ENCODE measurements at places on chromosomes 4 and X. TPM values are rescaled to one million over a fixed set of nuclear protein-coding genes. Genes with fewer than 3 reads are reported as not detected.

DNA sequence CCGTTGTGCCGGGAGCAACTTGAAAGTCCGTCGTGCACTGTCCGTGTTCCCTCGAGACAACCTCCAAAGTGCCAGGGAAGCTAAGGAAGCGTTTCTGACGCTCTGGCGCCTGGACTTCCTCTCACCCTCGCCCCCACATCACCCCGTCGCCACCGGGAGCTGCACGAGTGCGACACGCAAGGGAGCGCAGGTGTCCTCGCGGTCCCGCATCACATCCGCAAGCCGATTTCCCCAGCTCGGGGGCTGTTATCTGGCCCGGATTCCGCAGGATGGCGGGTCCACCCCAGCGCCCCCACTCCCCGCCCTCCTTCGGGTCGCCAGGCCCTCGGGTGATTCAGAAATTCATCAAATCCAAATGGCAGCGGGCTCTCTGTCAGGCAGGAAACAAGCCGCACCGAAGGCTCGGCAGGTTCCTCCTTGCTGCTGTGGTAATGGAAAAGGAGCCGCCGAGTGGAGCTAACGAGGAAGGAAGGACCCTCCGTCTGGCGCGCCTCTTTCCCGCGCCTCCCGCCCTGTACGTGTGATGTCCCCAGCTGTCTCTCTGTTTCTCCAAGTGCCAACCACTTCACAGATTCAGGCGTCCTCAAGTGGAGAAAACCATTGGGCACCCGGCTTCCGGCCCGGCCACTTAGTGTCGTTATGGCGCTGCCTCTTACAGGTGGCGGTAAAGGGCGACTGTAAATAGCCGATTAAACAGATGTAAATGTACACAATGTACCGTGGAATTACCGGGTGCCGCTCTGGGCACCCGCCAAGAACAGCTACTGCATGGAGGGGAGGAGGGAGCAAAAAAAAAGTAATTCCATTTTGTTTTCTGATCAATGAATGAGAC lies 921 bp upstream of the SETD7 start:
- DNase-seq: peak; percentile 43

GRCh38 chr4:138992676-138993075 lies 22.9 kb upstream of the NOCT start:
- DNase-seq: no peak

Gene USP11
- 33.0 TPM for total RNA-seq

- DNase-seq: no peak
These were observed 47.9 kb upstream of the CD40LG start for GRCh38 chrX:136600059-136600458.

Gene ARHGEF38
- not detected for total RNA-seq

DNA sequence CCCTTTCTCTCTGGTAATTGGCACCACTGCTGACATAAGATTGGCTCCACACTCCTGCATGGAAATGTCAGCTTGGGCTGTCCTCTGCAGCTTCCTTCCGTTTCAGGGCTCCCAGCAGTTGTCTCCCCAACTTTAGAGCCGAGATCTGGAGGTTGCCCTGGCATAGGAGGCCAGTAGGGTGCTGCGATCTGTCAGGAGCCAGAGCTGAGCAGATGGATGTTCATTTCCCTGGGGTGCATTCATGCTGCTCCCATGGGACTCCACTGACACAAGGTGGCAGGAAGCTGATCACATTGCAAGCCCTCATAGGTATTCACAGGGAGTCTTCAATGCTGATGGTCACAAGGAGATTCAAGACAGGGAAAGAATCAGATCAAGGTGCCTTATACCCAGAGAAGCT lies 116.6 kb upstream of the RAI2 start:
- no peak for DNase-seq

DNA sequence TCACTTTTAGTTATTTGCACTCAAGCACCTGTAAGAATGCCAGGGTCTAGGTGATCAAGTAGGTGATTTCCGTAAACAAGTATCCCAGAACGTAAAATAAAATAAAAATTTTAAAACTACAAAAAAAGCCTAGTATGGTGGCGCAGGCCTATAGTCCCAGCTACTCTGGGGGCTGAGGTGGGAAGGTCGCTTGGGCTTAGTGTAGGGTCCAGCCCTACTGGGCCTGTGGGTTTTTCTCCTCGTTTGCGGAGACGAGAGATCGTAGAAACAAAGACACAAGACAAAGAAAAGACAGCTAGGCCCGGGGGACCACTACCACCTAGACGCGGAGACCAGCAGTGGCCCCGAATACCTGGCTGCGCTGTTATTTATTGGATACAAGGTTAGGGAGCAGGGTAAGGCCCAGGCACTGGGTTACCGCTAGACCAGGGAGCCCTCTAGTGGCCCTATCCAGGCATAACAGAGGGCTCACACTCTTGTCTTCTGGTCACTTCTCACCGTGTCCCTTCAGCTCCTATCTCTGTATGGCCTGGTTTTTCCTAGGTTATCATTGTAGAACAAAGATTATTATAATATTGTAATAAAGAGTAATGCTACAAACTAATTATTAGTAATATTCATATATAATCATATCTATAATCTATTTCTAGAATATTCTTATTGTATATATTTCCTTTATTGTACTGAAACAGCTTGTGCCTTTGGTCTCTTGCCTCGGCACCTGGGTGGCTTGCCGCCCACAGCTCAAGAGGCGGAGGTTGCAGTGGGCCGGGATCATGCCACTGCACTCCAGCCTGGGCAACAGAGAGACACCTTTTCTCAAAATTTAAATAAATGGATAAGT lies 38.4 kb downstream of the SAGE1 start:
- peak; percentile 12 for DNase-seq

Gene RAB9B
- 0.74 TPM for total RNA-seq

Gene GPR82
- total RNA-seq: not detected

Gene RAB41
- total RNA-seq: not detected

GRCh38 chr4:6988016-6988715 lies 55.0 kb upstream of the TADA2B start:
- DNase-seq: no peak

GRCh38 chr4:2083116-2083825 lies 24.1 kb downstream of the NAT8L start:
- no peak for DNase-seq

- DNase-seq: peak; percentile 39
These were observed 315.8 kb downstream of the STIM2 start for GRCh38 chr4:27176400-27176799.

DNA sequence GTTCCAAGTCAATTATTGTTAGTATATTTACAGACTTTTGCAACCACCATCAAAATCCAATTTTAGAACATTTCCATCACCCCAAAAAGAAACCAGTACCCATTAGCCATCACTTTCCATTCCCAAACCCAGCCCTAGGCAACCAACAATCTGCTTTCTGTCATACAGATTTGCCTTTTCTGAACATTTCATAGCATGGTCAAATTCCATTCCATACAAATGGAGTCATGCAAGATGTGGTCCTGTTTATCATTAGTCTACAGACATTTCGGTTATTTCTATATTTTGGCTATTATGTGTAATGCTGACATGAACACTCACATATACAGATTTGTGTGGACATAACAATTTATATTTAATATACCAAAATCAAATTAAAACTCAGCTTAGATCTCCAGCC lies 508.7 kb downstream of the ZNF674 start:
- DNase-seq: no peak

DNA sequence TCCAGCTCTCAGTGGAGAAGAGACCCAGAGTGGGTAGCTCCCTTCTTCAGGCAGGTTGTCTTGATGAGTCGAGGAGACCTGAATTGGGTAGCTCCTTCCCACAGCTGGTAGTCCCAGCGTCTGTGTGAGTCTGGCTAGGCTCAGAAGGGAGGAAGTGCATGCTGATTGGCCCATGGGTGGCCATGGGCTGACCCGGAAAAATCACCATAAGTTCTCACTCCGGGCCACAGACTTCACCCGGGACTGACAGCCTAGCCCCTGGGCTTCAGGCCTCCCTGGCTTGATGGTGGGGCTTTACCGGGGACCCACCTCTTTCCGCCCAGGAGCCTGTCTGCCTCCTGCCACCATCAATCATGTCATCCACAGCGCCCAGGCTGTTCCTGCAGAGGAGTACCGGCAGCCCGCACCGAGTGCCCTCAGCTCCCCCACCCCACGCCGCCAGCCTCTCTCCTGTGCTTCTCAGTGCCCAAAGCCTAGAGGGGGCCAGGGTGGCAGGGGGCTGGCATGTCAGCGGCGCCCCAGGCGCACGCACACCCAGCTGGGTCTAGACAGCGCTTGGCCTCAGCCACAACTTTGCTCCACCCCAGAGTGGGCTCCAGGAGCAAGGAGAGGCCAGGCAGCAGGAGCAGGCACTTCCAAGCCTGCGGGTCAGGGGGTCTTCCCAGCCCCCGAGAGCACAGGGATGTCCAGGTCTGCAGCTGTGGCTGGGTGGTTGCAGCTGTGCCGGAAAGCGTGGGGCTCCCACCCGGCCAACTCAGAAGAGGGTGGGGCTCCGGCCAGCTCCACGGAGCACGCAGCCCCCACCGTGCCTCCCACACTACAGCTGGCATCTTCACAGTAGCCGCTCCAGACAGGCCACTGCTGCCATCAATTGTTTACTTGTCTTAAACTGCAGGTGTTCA lies 16.1 kb upstream of the SAT1 start:
- DNase-seq: no peak

Gene SSX2
- total RNA-seq: not detected

DNA sequence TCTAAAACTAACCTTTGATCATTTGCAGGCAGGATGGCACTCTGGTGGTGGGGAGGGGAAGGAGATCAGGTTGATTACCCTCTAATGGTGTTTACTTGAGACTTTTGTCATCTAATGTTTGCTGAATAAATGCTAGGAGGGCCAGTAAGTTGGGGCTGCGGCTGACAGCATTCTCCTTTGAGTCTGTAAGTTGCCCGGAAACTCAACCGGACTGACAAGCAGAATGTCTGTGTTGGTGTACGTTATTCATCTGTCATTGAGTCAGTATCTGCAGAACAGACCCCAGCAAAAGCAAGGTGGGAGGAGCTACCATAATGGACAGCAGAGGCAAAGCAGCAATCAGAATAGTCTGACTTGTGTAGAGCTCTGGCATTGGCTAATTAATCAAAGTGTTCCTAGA lies 1210.6 kb upstream of the PABPC4L start:
- DNase-seq: no peak

- DNase-seq: no peak
These were observed 143.0 kb upstream of the FAM241A start for GRCh38 chr4:112002248-112002661.

DNA sequence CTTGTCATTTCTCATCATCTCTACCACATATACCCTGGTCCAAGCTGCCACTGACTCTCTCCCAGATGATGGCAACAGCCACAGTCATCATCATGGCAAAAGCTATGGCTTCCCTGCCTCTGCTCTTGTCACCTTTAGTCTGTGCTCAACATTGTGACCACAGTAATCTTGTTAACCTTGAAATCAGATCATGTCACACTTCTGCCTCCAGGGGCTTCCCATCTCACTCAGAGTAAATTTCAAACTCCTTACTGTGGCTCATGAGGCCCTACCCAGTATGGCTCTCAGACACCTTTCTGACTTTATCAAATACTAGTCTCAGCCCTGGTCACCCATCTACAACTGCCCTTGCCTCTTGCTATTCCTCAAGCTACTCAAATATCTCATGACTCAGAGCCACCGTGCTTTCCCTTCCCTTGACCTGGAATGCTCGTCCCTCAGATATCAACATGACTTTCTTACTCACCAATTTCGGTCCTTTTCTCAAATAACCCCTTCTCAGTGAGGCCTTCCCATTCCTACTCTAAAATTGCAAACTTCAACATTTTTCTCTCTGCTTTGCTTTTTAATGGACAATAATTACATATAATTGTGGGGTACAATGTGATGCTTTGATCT lies 41.1 kb upstream of the STIM2 start:
- DNase-seq: no peak

GRCh38 chrX:153793291-153793690 lies 884 bp downstream of the IDH3G start:
- DNase-seq: no peak

DNA sequence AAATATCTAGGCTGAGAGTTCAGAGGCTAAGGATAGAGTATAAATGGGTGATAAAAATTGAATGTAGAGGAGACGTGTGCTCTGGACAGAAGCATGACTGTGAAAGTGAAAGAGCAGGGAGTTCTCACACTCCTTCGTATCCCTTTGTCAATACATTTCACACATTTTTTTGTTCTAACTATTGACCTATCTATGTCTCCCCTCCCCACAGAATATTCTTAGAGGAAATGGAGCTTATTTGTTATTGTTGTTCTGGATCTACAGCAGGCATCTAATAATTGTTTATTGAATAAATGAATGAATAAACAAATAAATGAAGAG lies 57.6 kb downstream of the ENPEP start:
- no peak for DNase-seq

DNA sequence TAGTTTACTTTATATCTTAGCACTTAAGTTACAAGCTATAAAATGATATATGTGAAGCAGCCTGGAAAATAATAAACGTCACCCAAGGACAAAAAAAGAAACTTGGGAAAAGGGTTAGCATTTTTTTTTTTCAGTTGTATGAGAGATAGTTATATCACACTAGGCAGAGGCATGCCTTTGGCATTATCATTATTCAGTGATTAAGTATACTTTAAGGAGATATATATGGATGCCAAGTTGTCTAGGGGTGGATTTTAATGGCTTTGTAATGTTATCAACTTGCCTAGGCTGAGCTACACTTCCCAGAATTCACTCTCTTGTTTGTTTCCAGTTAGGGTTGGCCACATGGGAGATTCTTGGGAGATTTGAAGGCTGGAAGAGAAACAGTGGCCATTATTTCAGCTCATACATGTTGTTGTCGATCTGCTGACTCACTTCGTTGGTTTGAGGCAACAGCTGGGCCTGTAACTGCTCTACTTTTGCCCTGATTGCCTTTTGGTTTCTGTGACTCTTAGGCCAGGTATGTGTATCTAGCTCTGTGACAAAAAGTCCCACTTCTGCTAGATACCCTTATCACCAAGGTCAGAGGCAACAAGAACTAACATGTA lies 11.5 kb upstream of the SRPX start:
- DNase-seq: peak; percentile 7

DNA sequence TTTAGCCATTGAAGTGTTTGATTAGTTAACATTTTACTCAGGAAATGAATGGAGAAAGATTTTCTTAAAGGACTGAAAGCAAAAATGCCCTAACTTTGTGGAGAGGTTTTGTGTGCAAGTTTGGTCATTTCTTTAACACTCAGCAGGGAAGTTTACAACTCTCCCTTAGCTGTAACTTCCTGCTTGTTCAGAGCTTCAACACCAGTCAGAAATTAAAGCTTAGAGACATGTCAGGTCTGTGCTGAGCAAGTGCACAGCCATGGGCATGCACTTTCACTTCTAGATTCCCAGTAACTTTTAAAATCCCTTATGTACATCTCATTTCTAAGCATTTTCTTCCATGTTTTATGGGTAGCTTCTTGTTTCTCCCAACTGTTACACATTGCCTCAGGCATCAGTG lies 326.0 kb downstream of the ACTRT1 start:
- DNase-seq: no peak

GRCh38 chrX:38347136-38347535 lies 5.3 kb upstream of the OTC start:
- DNase-seq: peak; percentile 62

DNA sequence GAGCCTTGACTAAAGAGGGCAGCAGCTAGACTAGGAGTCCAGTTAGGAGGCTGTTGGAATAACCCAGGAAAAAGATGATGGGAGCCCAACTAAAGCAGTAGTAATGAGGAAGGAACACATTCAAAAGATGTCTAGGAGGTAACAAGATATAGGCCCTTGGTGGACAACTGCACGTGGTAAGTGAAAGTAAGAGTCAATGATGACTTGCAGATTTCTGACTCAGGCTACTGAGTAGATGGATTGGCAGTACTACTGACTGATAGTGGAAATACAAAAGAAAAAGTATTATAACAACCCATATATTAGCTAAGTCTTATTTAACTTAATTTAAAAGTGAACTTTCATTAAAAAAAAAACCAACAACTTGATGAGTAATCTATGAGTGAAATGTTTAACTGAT lies 74.0 kb downstream of the PAK3 start:
- no peak for DNase-seq

- DNase-seq: no peak
These were observed 496.5 kb upstream of the LCORL start for GRCh38 chr4:18518098-18518497.

Data from H4 (cell line).